ENCODE measurements at places on chromosomes 6 and 20. TPM values are rescaled to one million over a fixed set of nuclear protein-coding genes. Genes with fewer than 3 reads are reported as not detected.

DNA sequence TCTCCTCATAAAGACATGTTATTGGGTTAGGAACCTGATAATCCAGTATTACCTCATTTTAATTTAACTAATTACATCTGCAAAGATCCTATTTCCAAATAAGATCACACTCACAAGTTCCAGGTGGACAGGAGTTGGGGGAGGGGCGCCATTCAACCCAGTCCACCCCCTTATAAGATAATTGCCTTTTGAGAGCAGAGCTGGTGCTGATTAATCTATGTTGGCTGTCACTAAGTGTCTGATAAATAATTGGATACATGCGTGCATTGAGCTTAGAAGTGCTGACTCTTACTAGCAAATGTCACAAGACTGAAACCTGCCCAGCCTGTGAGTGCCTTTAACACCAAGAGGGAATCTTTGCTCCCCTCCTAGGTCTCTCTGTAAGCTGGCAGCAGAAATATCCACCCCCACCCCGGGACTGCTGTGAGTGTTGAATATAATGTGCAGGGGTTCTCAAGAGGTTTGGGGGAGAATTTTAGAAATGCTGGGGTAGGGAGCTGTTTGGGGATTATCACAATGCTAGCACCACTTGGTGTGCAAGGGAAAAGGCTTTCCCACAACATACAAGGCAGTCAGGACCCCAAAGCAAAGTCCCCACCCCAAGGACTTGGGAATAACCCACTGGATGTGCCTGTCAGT, 87.5 kb downstream of the ANKRD60 start:
- DNase-seq, result no peak

DNA sequence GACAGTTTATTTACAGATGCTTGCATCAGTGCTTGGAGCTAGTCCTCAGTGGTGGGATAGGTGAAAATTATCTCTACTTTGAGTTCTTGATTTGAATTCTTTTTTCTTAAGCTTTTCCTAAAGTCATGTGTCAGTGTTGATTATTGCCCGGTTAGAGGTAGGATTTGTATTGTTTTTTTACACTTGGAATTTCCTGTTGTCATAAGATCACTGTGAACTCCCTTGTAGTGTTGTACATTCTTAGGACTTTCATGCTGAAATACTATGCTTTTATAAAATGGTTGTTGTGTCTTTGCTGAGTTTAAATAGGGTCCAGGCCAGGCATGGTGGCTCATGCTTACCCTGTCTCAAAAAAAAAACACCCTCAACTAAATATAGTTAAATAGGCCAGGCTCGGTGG, 20.3 kb downstream of the ASXL1 start:
- no peak for DNase-seq

CPXM1 gene
- polyA plus RNA-seq, result not detected

LRFN2 gene
- polyA plus RNA-seq, result not detected

TREM2 gene
- polyA plus RNA-seq, result 0.58 TPM

Data from foreskin keratinocyte (primary cell).